ENCODE measurements at places on chromosomes 13 and 19.

GRCh38 chr19:4597975-4598671 is 38.6 kb upstream of the SEMA6B start:
- DNase-seq, result no peak

DNA sequence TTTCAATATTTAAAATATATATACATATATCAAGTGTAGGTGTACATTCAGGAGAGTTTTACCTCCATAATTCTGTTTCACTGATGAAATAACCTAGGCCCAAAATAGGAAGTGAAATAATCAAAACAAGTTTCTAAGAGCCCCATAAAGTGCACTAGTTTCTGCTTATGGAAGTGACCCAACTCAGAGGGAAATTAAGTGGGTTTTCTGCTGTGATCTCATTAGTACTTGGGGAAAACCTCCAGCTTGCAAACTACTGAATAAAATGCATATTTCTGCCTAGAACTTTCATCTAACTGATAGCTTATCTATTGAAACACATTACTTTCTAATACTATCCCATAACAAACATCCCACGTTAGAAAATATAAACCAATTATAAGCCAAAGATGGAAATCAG is 45.4 kb upstream of the MIR17HG start:
- DNase-seq, result no peak

GRCh38 chr13:40514802-40515201 is 151.6 kb downstream of the FOXO1 start:
- DNase-seq, result no peak

DNA sequence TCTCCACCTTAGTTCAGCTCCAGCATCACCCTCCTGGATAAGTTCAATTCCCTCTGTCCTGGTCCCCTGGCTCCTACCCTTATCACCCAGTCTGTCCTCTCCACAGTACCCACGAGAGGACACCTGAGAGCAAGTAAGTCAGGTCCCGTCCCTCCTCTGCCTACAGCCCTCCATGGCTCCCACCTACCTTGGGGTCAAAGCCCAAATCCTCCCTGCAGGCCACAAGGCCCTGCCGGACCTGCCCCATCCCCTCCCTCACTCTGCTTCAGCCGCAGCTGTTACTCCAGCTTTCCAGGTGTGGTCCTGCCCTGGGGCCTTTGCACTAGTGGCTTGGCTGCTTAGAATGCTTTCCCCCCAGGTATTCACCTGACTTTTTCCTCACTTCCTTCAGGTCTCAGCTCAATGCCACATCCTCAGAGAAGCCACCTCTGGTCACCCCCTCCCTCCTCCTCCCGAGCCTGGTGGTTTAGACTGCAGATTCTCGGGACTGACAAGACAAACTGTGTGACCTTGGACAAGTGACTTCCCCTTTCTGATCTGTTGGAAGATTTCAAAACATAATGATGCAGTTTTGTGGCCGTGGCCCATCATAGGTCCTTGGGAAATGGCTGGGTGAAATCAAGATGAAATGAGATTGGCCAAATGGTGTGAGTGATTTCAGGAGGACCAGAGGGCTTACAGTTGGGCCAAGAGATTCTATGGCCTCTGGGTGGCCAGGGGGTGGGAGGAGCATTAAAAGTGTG is 3.6 kb downstream of the TUBB4A start:
- DNase-seq, result no peak

DNA sequence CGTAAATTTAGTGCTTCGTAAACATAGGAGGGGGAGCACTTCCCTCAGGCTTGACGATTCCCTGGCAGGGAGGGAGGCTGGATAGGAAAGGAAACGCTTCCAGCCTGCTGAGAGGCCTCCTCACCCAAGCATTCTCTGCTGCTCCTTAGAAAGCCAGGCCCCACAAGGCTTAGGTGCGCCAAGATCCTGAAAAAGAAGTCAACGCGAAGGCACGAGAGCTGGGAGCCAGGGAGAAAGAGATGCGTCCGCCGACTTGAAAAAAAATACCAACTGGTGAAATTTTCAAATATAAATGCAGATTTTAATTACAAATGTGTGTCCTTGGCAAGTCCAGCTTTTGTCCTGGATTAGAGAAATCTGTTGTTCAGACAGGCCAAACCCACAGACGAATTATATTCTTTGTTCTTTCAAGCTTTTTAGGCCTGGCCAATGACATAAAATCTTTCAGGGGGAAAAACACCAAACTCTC is 64.0 kb downstream of the ALOX5AP start:
- no peak for DNase-seq

GRCh38 chr19:18541992-18542940 is 1.1 kb downstream of the FKBP8 start:
- DNase-seq, result no peak

DNA sequence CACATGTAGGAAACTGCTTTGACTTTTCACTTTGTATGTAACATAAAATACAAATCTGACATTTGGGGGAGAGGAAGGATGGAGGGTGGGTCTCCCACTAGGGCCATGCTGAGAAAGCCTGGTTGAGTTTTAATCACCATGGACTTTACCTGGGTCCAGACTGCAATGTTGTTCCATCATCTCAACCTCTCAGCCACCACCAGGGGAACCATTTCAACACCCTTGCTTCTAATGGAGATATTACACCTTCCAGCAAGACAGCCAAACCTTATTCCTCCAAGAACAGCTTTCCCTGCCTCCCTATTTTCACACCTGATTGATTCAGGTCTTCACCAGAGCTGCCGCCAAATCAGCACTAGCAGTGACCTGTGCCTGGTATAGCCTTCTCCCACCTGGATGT is 56.0 kb downstream of the ZAR1L start:
- DNase-seq, result no peak

GRCh38 chr13:27044837-27045570 is 126.6 kb downstream of the USP12 start:
- DNase-seq, result no peak

- DNase-seq, result no peak
These were observed 310.7 kb downstream of the ITGBL1 start for GRCh38 chr13:101763191-101763590.

- no peak for DNase-seq
These were observed 37.2 kb upstream of the ATP11A start for GRCh38 chr13:112652512-112653070.

- no peak for DNase-seq
These were observed 101.9 kb downstream of the LIG4 start for GRCh38 chr13:108113407-108113806.

GRCh38 chr19:367963-368629 is 23.5 kb upstream of the MIER2 start:
- DNase-seq, result no peak

GRCh38 chr13:62337109-62337880 is 921.6 kb upstream of the PCDH20 start:
- DNase-seq, result no peak

- DNase-seq, result no peak
These were observed at the start of gene GNG8 for GRCh38 chr19:46635920-46636761. GNG8 (minus strand) TSS chr19:46636202; CDS start chr19:46634682, 1,520 bp downstream.

DNA sequence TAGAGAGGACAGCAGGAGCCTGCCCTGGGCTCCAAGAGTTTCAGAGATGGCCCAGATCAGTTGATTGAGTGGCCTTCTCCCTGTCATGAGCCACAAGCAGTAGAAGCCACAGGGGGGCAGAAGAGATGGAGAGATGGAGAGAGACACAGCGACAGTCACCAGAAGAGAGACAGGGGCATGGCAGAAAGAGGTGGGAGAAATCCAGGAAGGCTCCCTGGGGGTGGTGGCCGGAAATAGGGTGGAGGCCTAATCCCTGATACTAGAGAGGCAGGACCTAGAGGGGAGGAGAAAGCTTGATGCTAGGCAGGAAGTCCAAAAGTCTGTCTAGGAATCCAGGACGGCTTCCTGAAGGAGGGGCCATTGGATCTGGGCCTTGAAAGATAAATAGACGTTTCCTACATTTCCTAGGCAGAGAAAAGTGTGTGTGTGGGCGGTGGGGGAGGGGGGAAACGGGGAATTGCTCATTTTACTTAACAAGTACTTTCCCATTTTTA is 9.6 kb upstream of the TPM4 start:
- DNase-seq, result no peak

DNA sequence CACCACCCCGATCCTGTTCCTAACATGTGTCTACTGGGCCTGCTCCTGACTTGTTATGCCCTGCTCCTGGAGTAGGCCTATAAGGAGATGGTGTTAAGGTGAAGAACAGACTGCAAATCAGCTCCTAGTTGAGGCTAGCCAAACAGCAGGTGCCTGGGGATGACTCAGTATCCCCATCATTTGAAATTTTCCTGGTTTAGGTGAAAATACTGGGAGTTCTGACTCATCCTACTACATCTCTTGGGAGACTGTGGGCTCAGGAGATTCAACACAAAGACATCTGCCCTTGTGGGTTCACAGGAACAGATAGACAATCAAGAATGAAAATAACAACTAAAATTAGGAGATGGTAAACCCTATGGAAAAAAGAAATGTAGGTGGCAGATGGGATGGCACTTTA is 41.2 kb downstream of the BRD4 start:
- no peak for DNase-seq

GRCh38 chr19:35741203-35741515 is 1.1 kb downstream of the IGFLR1 start:
- no peak for DNase-seq

DNA sequence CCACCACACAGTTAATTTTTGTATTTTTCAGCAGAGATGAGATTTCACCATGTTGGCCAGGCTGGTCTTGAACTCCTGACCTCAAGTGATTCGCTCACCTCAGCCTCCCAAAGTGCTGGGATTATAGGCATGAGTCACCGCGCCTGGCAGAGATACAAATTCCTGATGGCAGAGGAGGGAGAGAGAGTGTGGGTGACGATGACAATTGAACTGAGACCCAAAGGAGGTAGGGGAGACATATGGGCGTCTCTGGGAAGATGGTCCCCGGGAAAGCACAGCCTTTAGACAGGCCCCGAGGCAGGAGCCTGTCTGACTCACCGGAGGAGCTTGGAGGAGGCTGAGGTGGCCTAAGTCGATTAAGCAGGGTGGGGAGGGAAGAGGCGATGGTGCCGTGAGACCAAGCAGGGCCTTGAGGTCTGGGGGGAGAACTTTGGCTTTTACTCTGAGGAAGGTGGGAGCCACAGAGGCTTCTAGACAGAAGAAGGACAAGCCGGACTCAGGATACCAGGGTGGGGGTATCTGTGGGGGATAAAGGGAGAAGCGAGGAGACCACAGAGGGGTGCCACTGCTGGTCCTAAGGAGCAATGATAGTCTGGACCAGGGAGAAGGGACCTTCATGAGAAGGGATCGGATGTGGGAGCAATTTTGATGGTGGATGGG is 38.2 kb downstream of the ARRDC2 start:
- DNase-seq, result no peak

DNA sequence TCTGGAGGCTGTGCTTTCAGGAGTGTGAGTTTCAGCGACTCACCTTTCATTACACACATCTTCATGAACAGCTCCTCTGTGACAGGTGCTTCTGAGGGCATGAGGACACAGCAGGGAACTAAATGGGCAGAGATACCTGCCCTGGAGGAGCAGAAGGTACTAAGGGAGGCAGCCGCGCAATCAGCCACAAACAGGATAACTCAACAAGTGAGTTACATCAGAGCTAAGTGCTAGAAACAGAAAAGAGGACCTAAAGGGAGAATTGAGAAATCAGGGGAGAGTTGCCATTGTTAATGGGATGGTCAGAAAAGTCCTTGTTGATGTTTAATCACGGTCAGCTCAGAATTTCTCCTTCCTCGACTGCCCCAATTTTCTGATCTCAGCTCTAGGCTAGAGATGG is 42.5 kb downstream of the SYDE1 start:
- no peak for DNase-seq

DNA sequence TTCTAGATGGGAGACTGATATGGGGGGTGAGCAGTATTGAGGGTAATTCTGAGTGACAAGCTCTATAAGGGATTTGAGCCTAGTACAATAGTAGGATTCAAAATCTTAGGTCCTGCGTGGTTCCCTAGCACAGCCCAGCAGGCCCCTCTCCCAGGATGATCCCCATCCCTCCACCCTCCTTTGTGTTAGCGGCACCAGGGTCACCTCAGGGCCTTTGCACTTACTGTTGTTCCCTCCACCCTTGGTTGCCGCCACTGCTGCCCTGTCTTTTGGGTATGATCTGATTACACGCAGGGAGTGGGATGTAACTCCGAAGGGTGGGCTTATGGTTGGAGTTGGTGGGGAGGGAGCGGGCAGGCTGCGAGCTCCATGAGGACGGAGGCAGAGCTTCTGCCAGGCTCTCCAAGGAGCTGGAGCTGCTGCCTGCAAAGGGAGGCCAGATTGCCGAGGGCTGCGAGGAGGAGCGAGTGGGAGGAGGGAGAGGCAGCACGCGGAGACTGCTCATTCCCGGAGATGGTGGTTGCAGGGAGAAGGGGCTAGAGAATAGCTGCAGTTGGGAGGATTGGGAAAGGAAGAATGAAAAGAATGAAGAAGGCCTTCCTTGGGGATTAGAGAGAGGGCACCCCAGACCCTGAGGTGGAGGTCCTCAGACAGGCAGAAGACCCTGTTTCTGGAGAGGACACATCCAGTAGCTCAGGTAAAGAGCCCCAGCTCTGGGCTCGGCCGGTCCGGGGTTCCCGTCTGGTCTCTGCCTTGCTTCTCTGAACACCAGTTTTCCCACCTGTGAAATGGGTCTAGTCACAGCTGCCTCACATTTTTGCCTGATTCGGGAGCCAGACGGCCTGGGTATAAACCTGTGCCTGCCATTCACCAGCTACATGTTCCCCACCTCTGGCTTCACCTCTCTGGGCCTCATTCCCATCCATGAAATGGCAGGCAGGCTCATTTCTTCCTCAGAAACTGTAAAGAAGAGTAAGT is 5.2 kb downstream of the NACC1 start:
- DNase-seq, result no peak

- DNase-seq, result no peak
These were observed 514 bp downstream of the PCID2 start for GRCh38 chr13:113207890-113208420.

DNA sequence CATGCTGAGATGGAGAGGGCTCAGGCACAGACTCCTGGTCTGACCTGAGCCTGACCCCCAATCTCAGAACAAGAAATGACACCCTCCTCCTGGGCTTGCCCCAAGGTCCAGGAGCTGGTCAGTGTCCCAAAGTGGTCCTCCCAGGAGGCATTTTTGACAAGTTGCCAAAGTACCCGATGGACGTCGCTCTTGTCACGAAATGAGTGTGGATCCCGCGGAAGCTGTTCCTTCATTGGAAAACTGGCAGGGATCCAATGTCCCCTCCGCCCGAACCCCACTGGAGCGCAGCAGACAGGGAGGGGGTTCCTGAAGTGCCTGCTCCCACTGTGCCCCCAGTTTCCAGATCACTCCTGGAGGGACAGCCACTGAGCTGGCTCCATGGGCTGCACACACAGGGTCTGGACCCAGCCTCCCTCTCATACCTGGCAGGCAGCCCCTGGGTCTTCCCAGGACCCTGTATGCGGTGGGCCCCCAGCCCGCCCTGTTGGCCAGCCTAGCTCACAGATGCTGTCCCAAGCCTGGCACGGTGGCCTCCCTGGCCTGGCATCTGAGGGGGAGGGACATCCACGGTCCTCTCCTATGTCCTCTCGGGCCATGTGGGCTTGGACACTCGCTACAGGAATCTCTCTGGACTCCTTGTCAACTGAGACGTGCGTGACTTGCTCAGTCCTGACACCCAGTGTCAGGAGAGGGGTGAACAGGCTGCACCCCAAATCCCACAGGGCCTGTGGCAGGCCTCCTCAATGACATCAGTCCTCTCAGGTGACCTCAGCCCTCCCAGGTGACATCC is 12.8 kb upstream of the ZNF14 start:
- no peak for DNase-seq

Data from activated CD4-positive, CD25-positive, alpha-beta regulatory T cell treated with anti-CD3 and anti-CD28 coated beads, Interleukin-2, amount 50 U/mL, for 16 hours (primary cell).